Transverse colon (tissue), 4 donors: ENCODE measurements at places on chromosomes 4 and X.

GRCh38 chrX:30504309-30504708 lies 73.3 kb downstream of the TASL start:
- no peak for DNase-seq

- no peak for DNase-seq
Observed at GRCh38 chrX:138866643-138867042, 155.1 kb upstream of the FGF13 start.

DNA sequence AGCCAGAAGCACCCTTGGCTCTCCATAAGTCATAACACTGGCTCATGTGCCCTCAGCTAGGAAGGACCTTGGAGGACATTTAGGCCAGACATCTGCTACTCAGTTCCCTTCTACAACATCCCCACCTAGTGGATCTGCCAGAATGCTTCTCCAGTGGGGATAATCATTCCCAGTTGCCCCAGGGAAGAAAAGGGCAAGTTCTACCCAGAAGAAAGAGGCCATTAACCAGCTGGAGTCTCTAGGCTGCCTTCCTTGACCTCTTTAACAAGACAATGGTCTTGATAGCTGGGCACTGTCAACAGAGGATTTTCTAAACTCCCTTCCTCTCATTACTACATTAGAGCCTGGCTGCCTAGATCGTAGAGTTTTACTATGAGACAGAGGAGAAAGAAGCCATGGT lies 42.0 kb downstream of the LGI2 start:
- no peak for DNase-seq

DNA sequence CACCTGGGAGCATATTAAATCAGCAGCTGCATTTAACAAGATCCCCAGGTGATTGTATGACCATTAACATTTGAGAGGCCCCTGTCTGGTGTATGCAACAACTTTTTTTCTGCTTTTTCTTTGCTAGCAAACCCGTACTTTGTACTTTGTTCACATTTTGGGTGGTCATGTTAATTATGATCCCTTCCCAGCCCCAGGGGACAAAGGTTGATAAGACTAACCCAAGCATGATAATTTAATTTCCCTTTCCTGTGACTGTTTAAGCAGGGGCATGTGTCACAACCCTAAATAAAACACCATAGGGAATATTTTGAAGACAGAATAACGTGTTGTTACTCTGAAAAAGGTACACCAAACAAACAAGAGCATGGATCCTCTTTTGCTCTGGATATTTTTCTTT lies 332.0 kb downstream of the PCDH18 start:
- no peak for DNase-seq
